ENCODE measurements at places on chromosomes 6 and 20.

DNA sequence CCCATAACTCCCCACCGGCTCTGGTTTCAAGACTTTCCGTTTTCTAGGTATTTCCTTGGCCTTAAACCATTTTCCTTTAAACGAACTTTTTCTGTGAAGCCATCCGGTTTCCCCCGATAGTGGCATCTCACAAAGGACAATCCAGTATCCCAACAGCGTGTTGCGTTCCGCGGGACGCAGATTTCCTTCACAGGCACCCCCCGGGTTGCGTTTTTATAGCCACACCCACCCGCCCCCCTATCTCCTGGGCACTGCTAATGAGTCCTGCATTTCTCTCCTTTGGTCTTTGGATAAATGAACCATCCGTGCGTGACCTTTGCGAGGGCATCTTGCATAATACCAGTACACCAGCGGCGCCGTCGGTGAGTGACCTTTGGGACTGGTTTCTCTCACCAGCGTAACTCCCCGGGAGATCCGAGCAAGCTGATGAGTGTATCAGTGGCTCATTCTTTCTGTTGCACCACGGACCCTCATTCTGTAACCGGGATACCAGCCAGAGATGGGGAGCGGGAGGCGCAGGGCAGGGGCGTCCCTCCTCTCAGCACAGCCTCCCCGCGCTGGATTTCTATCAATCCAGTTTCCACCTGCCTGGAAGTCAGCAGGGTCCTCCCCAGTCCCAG lies 586 bp upstream of the NQO2 start:
- DNase-seq = no peak

GRCh38 chr6:141513830-141514229 lies 618.9 kb upstream of the GJE1 start:
- DNase-seq = no peak

GRCh38 chr20:63461104-63461763 lies 11.2 kb downstream of the KCNQ2 start:
- no peak for DNase-seq

DNA sequence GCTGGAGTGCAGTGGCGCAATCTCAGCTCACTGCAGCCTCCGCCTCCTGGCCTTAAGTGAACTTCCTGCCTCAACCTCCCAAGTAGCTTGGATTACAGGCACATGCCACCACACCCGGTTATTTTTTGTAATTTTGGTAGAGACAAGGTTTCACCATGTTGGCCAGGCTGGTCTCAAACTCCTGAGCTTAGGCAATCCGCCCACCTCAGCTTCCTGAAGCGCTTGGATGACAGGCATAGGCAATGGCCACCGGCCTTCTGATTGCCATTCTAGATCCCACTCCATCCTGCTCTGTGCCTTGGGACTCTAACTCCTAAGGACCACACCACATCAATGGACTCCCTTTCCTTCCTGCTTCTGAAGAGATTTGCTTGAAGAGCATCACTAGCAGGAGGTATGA lies 60.6 kb downstream of the SEL1L2 start:
- no peak for DNase-seq

- no peak for DNase-seq
These were observed 223.7 kb downstream of the TAF4 start for GRCh38 chr20:61841966-61842365.

- DNase-seq = no peak
These were observed 9.8 kb downstream of the PAQR8 start for GRCh38 chr6:52371656-52372191.

- DNase-seq = no peak
These were observed 86.3 kb downstream of the SLC22A23 start for GRCh38 chr6:3370361-3371221.

GRCh38 chr6:80607811-80608391 lies 501.4 kb downstream of the BCKDHB start:
- no peak for DNase-seq

DNA sequence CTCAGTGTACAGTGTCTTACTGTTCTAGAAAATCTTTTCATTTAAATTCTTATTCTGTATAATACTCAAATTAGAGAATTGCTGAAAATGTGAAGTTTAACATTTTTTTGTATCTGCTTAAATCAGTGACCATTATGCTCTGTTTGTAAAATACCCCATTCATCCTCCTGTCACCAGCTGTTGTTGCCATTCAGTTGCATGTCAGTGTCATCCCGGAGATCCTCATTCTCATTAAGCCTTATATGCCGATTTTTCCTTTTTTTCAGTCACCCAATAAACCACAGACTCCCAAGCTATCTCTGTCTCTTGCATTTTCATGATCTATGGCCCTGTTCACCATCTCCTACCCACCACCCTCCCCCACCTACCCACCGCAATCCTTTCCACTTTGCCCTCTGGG lies 20.4 kb downstream of the GTF2H5 start:
- DNase-seq = no peak

DNA sequence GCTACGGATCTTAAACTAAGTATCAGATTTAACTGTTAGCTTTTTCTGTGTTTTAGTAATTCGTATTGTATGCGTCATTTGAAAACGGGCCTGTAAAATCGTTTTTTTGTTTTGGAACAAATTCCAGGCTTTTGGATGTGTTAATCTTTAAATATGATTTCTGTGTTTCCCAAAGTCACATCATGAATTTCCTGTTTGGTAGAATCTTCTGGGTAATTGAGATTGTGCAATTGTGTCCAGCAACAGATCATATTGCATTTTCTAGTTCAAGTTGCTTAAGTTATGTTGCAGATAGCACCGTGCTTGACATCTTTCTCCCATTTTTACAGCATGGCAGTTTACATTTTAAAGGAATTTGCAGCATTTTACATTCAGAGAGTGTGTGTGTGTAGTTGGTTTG lies 1.9 kb downstream of the MAPK14 start:
- no peak for DNase-seq

DNA sequence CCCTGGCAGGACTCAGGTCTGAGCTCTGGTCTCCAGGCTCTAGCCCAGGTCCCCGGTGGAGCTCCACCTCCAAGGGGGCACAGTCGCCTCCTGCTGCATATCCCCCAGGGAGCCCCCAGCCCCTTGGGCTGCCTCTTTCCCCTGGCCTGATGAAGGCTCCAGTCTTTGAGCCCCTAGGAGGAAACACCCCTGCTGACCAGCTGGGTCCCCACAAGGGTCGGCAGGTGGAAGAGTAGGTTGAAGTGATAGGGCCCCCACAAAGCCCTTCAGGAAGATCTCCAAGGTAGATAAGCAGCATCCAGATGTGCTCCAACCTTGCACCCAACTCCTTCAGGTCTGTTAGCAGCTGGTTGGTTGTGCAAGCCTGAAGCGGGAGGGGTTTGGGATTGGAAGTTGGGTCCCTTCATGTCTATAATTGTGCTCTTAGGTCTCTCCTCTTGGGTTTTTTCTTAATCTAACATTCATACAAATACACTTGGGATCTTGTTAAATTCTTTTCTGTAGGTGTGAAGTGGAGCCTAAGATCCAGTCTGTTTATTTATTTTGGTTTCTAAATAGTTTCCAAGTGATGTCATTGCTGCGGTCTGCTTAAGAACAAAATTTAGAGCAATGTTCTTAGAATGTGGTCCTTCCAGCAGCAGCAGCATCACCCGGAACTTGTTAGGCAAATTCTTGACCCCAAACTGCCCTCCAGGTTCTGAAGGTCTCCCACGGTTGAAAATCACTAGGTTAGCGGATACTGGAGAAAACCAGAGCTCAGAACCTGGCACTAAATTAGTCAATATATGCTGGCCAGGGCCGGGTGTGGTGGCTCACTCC lies 5.1 kb downstream of the UBE2C start:
- DNase-seq = no peak

GRCh38 chr6:75167325-75167724 lies 38.5 kb downstream of the COL12A1 start:
- DNase-seq = no peak

DNA sequence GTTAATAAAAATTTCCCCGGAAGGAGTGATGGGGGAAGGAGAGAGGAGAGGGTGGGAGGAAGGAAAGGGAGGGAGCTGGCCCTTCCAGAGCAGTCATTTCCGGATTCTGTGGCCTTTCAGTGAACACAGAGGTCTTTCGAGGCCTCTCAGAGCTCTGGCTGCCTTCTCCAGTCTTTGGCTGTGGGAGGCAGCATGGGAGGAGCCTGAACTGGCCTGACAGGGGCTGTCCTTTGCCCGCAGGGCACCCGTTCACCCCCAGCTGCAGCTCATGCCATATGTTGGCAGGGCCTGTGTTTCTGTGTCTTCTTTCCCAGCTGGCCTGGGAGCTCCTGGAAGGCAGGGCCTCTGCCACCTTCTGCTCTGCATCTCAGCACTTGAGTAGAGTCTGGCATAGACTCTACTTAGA lies 95.5 kb downstream of the PPP1R14C start:
- DNase-seq = no peak

- DNase-seq = no peak
These were observed 619.4 kb upstream of the CDH4 start for GRCh38 chr20:60632391-60633262.

DNA sequence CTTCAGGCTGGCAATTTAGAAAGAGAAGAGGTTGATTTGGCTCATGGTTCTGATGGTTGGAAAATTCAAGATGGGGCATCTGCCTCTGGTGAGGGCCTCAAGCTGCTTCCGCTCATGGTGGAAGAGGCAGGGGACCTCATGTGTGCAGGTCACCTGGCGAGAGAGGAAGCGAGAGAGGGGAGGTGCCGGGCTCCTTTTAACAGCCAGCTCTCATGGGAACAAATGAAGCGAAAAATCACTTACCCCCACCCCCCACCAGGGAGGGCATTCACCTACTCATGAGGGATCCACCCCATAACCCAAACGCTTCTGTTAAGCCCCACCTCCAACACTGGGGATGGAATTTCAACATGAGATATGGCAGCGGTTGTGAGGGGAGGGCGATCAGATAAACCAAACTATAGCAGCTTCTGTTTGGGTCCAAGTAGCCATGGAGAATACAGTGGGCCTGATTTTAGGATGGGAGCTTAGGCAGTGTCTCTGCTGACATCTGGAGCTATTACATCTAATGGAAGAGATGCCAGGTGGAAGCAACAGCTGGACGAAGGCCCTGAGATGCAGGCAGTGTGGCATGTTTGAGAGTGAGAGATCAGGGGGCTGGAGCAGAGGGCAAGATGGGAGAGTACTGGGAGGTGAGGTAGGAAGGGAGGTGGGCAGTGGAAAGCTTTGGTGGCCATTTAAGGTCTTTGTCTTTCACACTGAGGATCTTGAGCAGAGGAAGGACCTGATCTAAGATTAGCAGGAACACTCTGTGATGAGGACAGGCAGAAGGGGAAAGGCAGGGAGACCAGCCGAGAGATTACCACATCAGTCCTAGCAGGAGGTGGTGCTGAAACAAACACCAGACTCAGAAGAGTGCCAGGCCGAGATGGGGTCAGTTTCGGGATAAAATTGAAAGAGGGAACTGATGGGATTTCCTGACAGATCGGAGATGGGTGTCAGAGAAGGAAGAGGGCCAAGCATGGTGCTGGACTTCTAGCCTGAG lies 161.8 kb downstream of the NFATC2 start:
- no peak for DNase-seq

GRCh38 chr20:19690462-19690861 lies 67.6 kb upstream of the RIN2 start:
- no peak for DNase-seq

GRCh38 chr20:63850689-63851547 lies 10.4 kb upstream of the ABHD16B start:
- DNase-seq = no peak

- no peak for DNase-seq
These were observed 6.8 kb downstream of the ADA start for GRCh38 chr20:44644667-44645131.

GRCh38 chr6:151482290-151482689 lies 11.5 kb upstream of the CCDC170 start:
- no peak for DNase-seq

- no peak for DNase-seq
These were observed 25.5 kb downstream of the ABHD12 start for GRCh38 chr20:25364879-25365699.

DNA sequence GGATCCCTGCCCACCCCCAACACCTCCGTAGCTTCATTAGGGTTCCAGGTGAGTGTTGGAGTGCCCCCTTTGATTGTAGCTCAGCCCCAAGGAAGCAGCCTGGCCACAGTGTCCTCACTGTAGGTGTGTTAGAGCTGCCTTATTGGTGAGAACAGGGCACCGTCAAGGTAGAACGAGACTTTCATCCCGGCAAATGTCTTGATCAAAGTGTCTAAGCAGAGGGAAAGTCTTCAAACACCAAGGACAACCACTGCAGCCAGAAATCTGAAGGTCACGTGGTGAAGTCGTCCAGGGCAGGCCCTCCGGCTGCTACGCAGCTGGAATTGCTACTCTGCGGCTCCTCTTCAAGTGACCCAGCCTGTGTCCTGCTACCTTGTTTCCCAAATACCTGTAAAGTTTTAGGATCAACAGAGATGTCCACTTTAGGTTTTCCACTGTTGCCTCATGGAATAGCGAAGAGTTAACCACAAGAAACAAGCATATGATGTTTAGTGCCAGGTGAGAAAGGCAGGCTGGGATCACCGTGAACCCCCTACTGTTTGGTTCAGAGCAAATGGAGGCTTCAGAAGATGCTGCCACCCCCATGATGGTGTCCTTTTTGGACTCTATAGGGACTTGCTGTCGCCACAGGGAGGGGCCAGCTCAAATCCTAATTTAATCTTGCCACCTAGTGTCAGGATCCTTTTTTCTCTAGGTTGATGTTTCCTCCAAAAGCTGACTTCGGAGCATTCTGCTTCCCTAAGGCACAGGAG lies 1.7 kb upstream of the DLL1 start:
- no peak for DNase-seq

- no peak for DNase-seq
These were observed 27.1 kb downstream of the CDS2 start for GRCh38 chr20:5153612-5154542.

Data from activated CD4-positive, alpha-beta T cell treated with anti-CD3 and anti-CD28 coated beads for 1 hour (primary cell).